Stimulated activated CD4-positive, alpha-beta T cell treated with anti-CD3 and anti-CD28 coated beads, Interleukin-12 subunit alpha, Interleukin-12 subunit beta, amount 100 ng/mL, for 24 hours (primary cell): ENCODE measurements at places on chromosomes 1 and 21.

DNA sequence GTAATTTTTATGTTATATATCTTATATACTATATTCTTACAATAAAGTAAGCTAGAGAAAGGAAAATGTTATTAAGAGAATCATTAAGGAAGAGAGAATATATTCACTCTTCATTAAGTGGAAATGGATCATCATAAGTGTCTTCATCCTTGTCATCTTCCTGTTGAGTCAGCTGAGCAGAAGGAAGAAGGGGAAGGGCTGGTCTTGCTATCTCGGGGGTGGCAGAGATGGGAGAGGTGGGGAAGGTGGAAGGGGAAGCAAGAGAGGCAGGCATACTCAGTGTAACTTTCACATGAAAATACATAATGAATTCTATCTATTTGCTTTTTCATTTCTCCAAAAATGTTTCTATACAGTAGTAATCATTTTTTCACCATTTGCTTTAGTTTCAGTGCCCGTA, 5.1 kb downstream of the DNASE2B start:
- DNase-seq, result no peak

DNA sequence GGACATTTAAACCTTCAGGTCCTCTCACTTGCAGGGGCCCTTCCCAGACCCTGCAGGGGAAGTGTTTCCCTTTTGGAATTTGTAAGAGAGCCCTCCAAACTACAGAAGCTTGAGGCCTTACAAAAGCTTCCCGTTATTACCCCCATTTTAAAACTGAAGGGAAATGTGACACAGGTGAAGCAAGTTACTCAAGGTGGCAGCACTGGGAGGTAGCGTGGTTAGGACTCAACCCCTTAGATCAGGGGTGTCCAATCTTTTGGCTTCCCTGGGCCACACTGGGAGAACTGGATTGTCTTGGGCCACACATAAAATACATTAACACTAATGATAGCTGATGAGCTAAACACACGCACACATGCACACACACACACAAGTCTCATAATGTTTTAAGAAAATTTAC, 15.8 kb upstream of the ZC3H12A start:
- no peak for DNase-seq

- DNase-seq, result no peak
Observed at GRCh38 chr1:67721650-67722291, 36.8 kb downstream of the GADD45A start.

DNA sequence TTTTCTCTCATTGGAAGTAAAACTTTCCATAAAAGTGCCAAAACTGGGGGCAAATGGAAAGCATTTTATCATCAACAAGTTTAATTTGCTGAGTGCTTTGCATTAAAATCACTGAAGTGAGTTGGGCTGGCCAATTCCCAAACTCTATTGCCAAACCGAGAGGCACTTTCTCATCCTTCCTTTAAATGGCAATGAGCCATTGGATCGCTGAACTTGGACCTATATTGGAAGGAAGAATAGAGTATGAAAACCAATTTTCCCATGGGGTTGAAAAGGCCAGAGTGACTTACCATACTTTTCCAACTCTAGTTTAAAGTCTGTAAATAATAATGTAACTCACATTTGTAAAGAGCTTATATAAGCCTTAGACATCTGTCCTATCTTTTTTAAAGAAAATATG, 189.1 kb upstream of the C1orf87 start:
- DNase-seq, result no peak

- DNase-seq, result no peak
Observed at GRCh38 chr1:81186261-81186660, 614.5 kb upstream of the ADGRL2 start.

DNA sequence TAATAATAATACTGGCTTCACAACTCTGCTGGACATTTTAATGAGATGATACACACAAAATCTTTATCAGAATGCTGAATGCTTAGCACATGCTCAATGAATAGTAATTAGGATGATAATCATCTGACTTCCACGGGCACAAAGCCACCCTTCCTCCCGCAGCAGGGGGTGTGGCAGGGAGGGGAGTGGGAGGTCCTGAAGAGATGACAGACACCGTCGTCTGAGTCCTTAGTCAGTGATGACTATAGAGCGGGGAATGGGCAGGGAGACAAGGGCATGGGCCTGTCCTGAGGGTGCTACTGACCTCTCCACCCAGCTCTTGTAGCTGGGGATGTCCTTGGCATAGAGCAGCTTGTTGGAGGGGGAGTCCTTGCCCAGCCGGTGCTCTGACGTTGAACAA, 117.6 kb upstream of the CD34 start:
- DNase-seq, result no peak

DNA sequence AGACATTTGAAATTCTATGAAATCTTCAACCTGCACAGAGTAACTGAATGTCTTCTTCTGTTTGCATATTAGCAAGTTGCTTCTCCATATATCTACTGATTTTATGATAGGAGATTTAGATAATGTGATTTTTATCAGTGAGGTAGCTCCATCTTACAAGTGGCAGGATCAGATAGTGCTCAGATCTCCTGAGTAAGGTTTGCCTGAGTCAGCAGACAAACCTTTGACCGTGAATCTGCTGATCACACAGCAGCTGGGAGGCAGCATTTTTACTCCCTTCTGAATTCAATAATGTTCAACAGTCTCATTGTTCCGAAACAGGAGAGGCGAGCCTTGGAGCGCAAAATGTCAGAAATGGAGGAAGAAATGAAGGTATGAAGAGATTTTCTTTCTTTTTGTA, 141.4 kb downstream of the SYT2 start:
- no peak for DNase-seq

DNA sequence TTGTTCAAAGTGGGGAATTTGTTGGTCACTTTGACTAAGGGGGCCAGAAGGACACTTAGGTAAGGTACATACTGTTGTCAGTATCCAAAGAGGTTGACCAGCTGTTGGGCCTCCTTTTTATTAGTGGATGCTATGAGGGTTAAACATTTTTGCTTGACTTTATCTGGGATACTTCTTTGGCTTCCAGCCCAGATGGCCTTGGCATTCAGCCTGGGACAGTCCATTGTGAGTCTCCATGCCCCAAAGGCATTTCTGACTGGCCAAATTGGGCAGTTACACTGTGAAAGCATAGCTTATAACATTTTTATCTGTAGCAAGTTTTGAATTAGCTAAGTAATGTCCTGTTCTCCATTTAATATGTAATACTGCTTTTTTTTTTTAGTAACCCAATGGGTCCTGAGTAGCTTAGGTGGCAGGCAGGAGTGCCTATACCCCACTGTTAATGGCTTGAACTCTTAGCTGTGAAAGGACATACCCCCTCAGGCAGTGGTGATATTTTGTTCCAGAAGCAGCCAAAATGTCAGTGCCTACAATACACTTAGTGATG, 35.4 kb upstream of the CD1D start:
- DNase-seq, result no peak

DNA sequence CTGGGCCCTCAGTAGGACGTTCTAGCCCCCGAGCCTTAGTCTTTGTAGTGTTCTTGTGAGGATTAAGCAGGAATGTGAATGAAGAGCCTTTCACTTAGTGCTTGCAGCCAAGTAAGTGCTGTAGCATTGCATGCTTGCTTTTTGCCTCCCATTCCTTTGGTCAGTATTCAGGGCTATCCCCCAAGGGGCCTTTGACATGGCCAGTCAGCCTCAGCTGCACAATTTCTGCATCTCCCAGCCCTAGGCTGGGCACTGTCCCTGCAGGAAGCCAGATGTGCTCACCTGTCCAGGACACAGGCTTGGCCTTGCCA, 30.5 kb downstream of the SOX13 start:
- no peak for DNase-seq

GRCh38 chr1:23282957-23283356, 61.1 kb downstream of the HNRNPR start:
- no peak for DNase-seq

DNA sequence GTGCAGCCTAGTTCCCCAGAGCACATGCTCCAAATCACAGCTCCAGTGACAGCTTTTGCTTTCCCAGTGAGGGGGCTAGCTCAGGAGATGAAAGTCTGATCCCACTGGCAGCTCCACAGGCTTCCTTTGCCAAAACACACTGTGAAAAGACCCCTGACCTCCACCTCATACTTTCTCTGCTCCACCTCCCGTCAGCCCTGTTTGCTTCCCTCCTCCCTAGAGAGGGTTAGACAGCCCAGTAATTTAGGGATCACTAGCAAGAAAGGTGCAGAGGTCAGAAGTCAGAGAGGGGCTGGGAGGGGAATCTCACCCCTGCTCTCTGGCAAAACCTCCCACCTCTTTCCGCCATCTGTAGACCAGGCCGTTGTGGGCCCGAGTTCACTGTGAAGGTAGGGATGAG, 62.8 kb downstream of the PLXNA2 start:
- DNase-seq, result no peak

- DNase-seq, result no peak
Observed at GRCh38 chr1:32684167-32684811, 18.3 kb downstream of the SYNC start.

DNA sequence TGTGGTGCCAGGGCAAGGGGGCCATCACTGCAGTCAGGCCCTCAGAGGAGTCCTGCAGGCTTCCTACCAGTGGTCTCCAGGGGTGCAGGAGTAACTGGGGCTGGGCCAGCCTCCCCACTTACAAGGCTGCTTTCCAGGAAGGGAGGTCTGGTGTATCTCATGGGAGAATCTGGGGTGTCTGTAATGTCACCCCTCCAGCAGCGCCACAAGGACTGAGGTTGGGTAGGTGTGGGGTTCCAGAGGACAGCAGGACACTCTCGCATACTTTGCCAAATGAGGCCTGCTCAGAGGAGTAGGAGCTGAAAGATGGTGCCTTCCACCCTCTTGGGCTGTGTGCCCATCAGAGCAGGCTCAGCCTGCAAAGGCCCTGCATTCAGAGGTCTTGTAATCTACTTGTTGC, 46.9 kb downstream of the TNNT2 start:
- DNase-seq, result no peak

- no peak for DNase-seq
Observed at GRCh38 chr1:17244821-17245740, 3.8 kb upstream of the PADI3 start.

GRCh38 chr21:34166468-34166867, 93.1 kb downstream of the MRPS6 start:
- DNase-seq, result no peak

- peak; percentile 61 for DNase-seq
Observed at GRCh38 chr1:20184997-20185833, 681 bp upstream of the UBXN10 start.
